ENCODE measurements at places on chromosomes 7 and 10. TPM values are rescaled to one million over a fixed set of nuclear protein-coding genes. Genes with fewer than 3 reads are reported as not detected.

Gene DYDC2
- total RNA-seq, result 1.4 TPM

Gene CCDC3
- total RNA-seq, result 56.8 TPM

Gene TSPAN13
- total RNA-seq, result 10.6 TPM

Gene DNA2
- total RNA-seq, result 9.4 TPM

Gene GOLGA7B
- total RNA-seq, result 0.96 TPM

Gene MSMB
- not detected for total RNA-seq

Gene DKK1
- 26.5 TPM for total RNA-seq

Data from umbilical cord (tissue), 2 donors.